ENCODE measurements at places on chromosomes 2 and 18. TPM values are rescaled to one million over a fixed set of nuclear protein-coding genes. Genes with fewer than 3 reads are reported as not detected.

The TEKT4 gene
- total RNA-seq: not detected

The ZNF521 gene
- total RNA-seq: 1.2 TPM

The PCARE gene
- total RNA-seq: not detected

The C2orf78 gene
- total RNA-seq: not detected

Data from pancreas (tissue), 10 donors.